ENCODE measurements at places on chromosomes 2 and 18. TPM values are rescaled to one million over a fixed set of nuclear protein-coding genes. Genes with fewer than 3 reads are reported as not detected.

C18orf54 gene
- total RNA-seq: 10.9 TPM

TMEM237 gene
- 18.8 TPM for total RNA-seq

LNPK gene
- total RNA-seq: 47.8 TPM

ALKAL2 gene
- 0.28 TPM for total RNA-seq

OXER1 gene
- total RNA-seq: 0.19 TPM

ANKRD62 gene
- not detected for total RNA-seq

- no peak for DNase-seq
- no peak overlapping the region for H3K27ac ChIP-seq
- no peaks in the 10 kb centered on the region for H3K36me3 ChIP-seq
- no peaks in the 10 kb centered on the region for H3K27me3 ChIP-seq
- no peak overlapping the region for H3K4me3 ChIP-seq
- H3K4me1 ChIP-seq: peaks cover 6% of the 10 kb centered on the region
Measured at GRCh38 chr2:72793798-72794440, 31.9 kb downstream of the EXOC6B start.

DNA sequence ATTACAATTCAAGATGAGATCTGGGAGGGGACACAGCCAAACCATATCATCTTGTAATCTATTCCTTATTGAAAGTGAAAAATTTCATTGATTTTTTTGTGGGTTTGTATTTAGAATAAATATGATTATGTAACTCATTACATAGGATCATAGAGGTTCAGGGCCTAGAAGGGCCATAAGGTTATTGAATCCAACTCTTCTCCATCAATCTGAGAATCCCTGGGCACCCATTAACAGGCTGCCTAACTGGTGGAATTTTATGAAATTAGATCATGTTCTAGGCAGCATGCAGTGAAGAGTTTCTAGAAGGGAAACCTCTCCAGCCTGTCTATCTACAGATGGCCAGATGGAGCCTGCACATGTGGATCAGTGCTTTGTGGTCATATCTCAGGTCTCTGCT is 6.3 kb upstream of the APOB start:
- DNase-seq: no peak
- no peak overlapping the region for H3K4me3 ChIP-seq
- no peak overlapping the region for H3K27ac ChIP-seq
- no peaks in the 10 kb centered on the region for H3K36me3 ChIP-seq
- H3K4me1 ChIP-seq: no peaks in the 10 kb centered on the region

DNA sequence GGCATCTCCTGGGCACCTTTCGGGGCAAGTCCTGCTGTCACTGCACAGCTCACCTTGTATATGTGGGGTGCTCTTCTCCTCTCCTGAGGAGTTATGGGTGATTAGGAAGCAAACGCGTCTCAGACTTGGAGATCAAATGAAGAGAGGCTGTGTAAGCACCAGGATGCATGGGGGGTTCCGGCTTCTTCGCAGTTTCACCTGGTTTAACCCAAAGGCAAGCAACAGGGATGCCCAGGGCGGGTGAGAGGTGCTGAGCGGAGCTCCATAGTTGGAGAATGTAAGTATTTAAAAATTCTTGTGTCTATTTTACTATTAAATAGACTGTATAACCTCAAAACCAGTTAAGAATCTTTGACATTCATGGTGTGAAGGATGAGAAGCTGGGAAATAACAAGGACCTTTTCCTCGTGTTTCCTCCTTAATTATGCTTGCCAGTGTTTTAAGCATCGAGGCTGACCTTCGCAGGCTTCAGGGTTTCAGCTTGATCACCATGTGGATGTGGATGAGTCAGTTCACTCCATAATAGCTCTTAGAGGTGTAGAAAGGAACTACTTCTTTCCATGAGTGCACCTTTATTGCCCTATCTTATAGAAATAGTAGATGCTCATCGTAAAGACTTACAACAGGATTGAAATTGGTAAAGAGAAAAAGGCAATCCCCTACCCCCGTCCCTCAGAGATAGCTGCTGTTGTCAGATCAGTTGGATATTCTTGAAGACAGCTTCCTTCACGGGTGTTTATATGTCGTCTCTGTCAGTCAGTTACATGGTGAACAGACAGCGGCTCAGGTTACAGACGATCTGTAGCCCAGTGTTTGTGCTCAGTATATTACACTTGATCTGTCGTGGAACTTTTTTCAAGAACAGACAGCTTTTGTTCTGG is 201.1 kb downstream of the AGAP1 start:
- H3K36me3 ChIP-seq: no peaks in the 10 kb centered on the region
- no peaks in the 10 kb centered on the region for H3K27me3 ChIP-seq
- DNase-seq: no peak
- no peak overlapping the region for H3K27ac ChIP-seq
- no peaks in the 10 kb centered on the region for H3K4me1 ChIP-seq

DNA sequence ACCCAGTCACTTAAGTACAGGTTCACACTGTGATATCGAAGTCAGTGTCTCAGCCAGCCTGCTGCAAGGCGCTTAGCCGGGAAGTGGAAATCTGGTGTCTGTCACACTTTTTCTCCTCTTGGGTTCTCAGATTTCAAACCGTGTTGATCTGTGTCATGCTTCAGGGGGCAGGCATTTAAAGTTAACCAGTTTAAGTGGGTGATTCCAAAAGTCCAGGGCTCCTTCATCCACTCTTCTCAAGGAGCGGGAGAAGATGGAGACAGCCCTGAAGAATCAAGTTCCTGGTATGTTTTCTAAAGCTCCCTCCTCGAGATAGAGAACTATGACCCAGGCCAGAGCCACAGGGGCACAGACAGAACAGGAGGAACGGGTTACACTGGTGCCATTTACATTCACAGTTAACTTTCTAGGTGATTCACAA is 331.7 kb downstream of the GBX2 start:
- no peak for DNase-seq
- H3K4me3 ChIP-seq: no peak overlapping the region
- H3K27me3 ChIP-seq: no peaks in the 10 kb centered on the region

DNA sequence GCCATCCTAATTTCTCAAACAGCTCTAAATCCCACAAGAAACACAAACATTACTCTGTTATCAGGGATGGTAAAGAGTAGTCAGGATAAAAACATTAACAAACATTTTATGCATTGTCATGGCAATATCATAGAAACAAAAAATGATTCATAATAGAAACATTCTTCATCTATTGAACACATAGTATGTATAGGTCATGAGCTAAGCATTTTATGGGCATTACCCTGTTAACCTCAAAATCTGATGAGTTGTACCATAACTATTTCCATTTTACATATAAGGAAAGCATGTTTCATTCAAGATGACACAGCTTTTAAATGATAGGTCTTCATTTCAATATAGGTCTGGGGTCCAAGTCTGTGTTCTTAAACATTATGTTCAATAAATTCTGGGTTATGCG is 344.9 kb downstream of the RND3 start:
- no peak overlapping the region for H3K4me3 ChIP-seq
- no peak overlapping the region for H3K27ac ChIP-seq
- no peak for DNase-seq
- no peaks in the 10 kb centered on the region for H3K36me3 ChIP-seq
- H3K4me1 ChIP-seq: no peaks in the 10 kb centered on the region
- H3K27me3 ChIP-seq: no peaks in the 10 kb centered on the region

DNA sequence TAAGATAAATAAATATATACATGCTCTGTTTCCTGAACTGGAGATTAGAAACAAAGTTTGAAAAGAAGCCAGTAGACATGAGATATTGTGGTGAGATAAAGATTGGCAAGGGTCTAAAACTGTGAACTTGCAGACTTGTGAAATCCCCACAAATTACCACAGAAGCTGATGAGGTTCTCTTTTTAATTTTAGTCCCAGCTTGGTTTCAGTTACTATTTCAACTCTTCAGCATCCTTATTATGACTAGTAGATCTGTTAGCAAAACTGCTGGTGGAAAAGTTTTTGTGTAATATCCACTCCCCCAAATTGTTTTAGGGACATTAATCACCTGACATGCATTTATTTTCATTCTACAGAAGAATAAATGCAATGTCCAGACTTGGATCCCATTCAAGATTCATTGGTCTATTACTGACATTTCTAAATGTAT is 20.8 kb downstream of the RASGRP3 start:
- H3K4me3 ChIP-seq: no peak overlapping the region
- peak; percentile 65 for DNase-seq
- H3K36me3 ChIP-seq: peaks cover 2% of the 10 kb centered on the region
- H3K4me1 ChIP-seq: peaks cover 35% of the 10 kb centered on the region
- H3K27ac ChIP-seq: no peak overlapping the region
- H3K27me3 ChIP-seq: no peaks in the 10 kb centered on the region

- no peak overlapping the region for H3K27ac ChIP-seq
- no peaks in the 10 kb centered on the region for H3K4me1 ChIP-seq
- DNase-seq: no peak
- no peaks in the 10 kb centered on the region for H3K27me3 ChIP-seq
- H3K36me3 ChIP-seq: no peaks in the 10 kb centered on the region
Measured at GRCh38 chr2:56674084-56674483, 490.3 kb downstream of the CCDC85A start.

- no peak overlapping the region for H3K27ac ChIP-seq
- no peaks in the 10 kb centered on the region for H3K4me1 ChIP-seq
- no peak for DNase-seq
- H3K4me3 ChIP-seq: no peak overlapping the region
- H3K27me3 ChIP-seq: no peaks in the 10 kb centered on the region
Measured at GRCh38 chr18:78416853-78417252, 562.8 kb upstream of the SALL3 start.

GRCh38 chr2:241809383-241810306 is 652 bp downstream of the NEU4 start:
- H3K4me3 ChIP-seq: no peak overlapping the region
- peak; percentile 53 for DNase-seq
- peaks cover 8% of the 10 kb centered on the region for H3K4me1 ChIP-seq
- no peak overlapping the region for H3K27ac ChIP-seq
- no peaks in the 10 kb centered on the region for H3K36me3 ChIP-seq
- H3K27me3 ChIP-seq: no peaks in the 10 kb centered on the region

DNA sequence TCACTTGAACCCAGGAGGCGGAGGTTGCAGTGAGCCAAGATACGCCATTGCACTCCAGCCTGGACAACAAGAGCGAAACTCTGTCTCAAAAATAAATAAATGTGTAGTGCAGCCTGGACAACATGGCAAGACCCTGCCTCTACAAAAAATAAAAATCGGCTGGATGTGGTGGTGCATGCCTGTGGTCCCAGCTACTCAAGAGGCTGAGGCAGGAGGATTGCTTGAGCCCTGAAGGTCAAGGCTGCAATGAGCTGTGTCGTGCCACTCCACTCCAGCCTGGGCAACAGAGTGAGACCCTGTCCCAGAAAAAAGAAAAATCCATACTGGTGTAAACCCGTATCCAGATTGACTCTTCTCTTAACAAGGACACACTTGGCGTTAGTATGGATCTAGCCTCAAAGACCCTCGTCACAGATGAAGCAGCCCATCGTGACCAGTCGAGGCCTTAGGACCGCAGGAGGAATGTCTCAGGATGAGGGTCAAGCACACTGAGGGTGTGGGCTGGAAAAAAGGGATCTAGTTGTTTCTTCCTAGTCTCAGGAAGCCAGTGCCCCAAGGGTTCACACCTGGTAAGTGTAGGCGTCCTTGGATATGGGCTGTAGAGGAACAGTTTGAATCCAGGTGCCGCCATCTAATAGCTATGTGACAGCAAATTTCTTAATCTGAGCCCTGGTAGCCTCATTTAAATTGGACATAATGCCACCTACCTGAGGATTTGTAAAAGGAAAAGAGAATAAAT is 4.0 kb upstream of the GPBAR1 start:
- no peak for DNase-seq
- no peaks in the 10 kb centered on the region for H3K27me3 ChIP-seq
- H3K4me3 ChIP-seq: no peak overlapping the region
- H3K36me3 ChIP-seq: peaks cover 38% of the 10 kb centered on the region

DNA sequence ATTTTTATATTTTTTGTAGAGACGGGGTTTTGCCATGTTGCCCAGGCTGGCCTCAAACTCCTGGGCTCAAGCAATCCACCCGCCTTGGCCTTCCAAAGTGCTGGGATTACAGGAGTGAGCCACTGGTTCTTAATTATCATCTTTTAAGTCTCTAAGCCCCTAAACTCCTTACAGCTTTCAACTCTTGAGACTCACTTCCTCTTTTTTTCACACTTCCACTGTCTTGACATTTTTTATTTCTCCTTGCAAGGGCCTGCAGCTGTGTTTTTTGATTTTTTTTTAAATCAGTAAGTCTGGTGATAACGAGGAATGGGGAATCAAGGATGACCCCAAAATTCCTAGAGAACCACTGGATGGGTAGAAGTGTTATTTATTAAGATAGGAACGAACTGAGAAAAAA is 8.6 kb upstream of the ABCB11 start:
- peaks cover 10% of the 10 kb centered on the region for H3K4me1 ChIP-seq
- H3K27me3 ChIP-seq: no peaks in the 10 kb centered on the region
- no peak overlapping the region for H3K4me3 ChIP-seq
- no peak overlapping the region for H3K27ac ChIP-seq
- H3K36me3 ChIP-seq: peaks cover 2% of the 10 kb centered on the region
- no peak for DNase-seq

- no peaks in the 10 kb centered on the region for H3K27me3 ChIP-seq
- no peaks in the 10 kb centered on the region for H3K36me3 ChIP-seq
- no peak overlapping the region for H3K27ac ChIP-seq
- H3K4me1 ChIP-seq: no peaks in the 10 kb centered on the region
- no peak for DNase-seq
Measured at GRCh38 chr2:220981926-220982325, 590.2 kb downstream of the EPHA4 start.

DNA sequence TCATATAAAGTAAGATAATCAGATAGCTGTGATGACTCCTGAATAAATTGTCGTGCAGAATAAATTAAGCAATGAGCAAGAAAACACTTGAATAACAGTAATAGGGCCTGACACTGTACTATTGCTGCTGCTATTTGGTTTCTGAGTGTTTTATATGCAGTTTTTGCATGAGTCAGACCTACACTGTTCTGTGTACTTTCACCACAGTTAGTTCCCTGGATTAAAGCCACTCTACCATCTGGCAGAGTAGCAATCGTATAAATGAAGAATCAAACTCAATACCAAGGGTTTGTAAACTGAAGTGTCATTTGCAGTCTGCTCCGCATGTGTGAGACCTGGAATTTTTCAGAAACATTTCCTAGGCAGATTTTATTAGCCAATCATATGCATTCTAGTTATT is 398.6 kb upstream of the CDH7 start:
- no peak overlapping the region for H3K27ac ChIP-seq
- DNase-seq: no peak
- H3K27me3 ChIP-seq: no peaks in the 10 kb centered on the region
- H3K4me1 ChIP-seq: no peaks in the 10 kb centered on the region
- no peaks in the 10 kb centered on the region for H3K36me3 ChIP-seq

GRCh38 chr18:47250391-47251046 is 941 bp downstream of the SKOR2 start:
- DNase-seq: no peak
- H3K4me3 ChIP-seq: no peak overlapping the region
- H3K4me1 ChIP-seq: peaks cover 3% of the 10 kb centered on the region
- H3K27me3 ChIP-seq: peaks cover 77% of the 10 kb centered on the region
- H3K27ac ChIP-seq: no peak overlapping the region

- no peaks in the 10 kb centered on the region for H3K36me3 ChIP-seq
- no peaks in the 10 kb centered on the region for H3K27me3 ChIP-seq
- no peak for DNase-seq
- H3K4me3 ChIP-seq: no peak overlapping the region
- H3K27ac ChIP-seq: no peak overlapping the region
- H3K4me1 ChIP-seq: no peaks in the 10 kb centered on the region
Measured at GRCh38 chr2:136957044-136957443, 191.7 kb downstream of the THSD7B start.
